ENCODE measurements at places on chromosomes 5 and 9.

GRCh38 chr5:58816181-58816731 lies 233.4 kb downstream of the RAB3C start:
- no peak for DNase-seq

- DNase-seq = no peak
Observed at GRCh38 chr9:129042016-129042415, 5.6 kb downstream of the MIGA2 start.

- no peak for DNase-seq
Observed at GRCh38 chr5:10248378-10249260, 1.1 kb downstream of the ATPSCKMT start.

GRCh38 chr9:135346438-135347050 lies 133.0 kb upstream of the PPP1R26 start:
- DNase-seq = no peak

DNA sequence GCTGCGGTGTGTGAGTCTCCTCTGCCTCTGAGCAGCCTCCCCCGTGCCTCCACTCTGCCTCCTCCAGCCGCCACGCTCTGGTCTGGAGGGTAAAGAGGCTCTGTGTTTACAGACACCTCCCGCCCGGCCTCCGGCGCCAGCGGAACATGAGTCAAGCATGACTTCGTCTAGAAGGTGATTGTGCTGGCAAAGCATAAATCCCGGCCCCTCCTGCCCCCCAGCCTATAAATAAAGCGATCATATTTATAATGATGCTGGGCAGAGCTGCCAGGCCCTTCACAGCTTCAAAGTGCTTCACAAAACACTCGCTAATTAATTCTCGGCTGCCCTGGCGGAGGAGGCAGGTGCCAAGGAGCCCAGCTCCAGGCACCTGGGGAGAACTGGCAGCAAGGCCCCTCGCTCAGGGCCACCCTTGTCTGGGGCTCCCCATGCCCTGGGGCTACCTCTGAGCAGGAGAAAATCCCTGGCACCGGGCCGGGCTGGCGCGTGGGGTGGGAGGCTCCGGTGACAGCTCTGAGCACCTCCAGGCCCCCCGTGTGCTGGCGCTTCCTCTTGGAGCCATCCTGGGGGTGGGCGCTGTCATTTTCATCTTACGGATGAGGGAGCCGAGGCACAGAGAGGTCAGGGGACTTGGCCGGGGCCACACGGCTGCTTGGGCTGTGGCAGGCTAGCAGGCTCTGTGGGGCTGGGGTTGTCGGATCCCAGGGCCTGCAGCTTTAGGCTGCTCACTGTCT lies 87.8 kb downstream of the RXRA start:
- peak; percentile 95 for DNase-seq

DNA sequence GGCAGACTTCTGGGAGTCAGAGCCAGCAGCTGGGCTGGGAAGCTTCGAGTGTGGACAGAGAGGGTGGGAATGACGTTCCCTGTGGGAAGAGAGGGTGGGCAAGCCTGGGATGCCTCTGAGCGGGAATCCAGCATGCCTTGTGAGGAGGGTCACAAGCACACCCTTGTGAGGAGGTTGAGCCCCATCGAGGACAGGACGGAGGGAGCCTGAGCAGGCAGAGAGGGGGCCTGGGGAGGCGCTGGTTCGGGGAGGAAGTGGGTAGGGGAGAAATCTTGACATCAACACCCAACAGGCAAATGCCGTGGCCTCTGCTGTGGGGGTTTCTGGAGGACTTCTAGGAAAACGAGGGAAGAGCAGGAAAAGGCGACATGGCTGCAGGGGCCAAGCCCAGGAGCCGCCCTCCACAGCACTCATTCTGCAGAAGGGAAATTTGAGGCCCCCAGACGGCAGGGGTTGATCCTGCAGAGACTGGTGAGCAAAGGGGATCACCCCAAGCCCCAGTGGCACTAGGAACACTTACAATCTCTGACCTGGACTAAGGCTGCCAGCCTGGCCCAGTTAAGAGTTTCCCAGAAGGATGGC lies 1.1 kb upstream of the IL13 start:
- DNase-seq = no peak

DNA sequence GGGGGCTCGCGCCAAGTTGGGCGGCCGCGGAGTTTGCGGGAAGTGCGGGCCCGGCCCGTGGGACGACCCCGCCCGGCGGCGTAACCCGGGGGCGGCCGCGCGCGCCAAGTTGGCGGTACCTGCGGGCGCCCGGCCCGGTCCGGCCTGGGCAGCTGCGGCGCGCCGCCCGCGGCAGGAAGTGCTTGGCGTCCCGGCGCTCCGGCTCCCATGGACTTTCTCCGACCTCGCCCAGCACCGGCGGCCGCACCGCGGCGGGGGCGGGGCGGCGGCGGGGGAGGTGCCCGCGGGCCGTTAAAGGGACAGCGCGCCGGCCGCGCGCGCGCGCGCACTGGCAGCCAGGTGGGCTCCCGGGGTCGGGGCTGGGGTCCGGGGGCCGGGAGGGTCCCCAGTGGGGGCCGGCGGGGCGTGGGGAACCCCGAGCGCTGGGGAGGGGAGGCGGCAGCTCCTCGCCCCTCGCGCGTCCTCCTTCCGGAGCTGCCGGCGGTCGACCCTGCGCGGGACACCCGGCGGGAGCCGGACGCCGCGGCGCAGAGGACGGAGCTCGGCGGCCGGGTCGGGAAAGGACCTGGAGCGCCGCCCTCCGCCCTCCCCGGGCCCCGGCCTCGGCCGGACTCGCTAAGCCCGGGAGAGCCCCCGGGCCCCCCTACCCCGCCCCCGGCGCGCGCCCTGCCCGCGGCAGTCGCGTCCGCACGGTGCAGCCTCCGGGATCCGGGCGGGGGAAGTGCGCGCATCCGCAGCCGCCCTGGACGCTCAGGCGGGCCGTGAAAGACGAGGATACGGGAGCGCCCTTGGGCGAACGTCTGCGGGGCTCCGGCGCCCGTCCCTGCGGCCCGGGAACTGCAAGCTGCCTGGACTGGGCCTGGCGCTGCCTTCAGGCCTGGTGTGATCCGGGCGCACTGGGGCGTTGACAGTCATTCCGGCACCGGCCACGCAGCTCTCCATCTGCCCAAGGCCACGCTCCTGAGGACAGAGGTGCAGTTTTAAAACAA lies at the start of gene NACC2:
Gene NACC2 (minus strand): TSS at position 220 of the 989 bp plus-strand sequence. CDS start 44,768 bp downstream, outside the sequence.
- DNase-seq = no peak

DNA sequence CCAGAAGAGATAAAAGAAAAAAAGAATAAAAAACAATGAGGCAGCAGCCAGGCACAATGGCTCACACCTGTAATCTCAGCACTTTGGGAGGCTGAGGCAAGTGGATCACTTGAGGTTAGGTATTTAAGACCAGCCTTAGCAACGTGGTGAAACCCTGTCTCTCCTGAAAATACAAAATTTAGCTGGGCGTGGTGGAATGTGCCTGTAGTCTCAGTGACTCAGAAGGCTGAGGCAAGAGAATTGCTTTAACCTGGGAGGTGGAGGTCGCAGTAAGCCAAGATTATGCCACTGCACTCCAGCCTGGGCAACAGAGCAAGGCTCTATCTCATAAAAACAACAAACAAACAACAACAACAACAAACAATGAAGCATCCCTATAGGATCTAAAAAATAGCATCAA lies 121.5 kb downstream of the HMHB1 start:
- no peak for DNase-seq

- no peak for DNase-seq
Observed at GRCh38 chr5:177450667-177451424, 4.2 kb downstream of the PRR7 start.

DNA sequence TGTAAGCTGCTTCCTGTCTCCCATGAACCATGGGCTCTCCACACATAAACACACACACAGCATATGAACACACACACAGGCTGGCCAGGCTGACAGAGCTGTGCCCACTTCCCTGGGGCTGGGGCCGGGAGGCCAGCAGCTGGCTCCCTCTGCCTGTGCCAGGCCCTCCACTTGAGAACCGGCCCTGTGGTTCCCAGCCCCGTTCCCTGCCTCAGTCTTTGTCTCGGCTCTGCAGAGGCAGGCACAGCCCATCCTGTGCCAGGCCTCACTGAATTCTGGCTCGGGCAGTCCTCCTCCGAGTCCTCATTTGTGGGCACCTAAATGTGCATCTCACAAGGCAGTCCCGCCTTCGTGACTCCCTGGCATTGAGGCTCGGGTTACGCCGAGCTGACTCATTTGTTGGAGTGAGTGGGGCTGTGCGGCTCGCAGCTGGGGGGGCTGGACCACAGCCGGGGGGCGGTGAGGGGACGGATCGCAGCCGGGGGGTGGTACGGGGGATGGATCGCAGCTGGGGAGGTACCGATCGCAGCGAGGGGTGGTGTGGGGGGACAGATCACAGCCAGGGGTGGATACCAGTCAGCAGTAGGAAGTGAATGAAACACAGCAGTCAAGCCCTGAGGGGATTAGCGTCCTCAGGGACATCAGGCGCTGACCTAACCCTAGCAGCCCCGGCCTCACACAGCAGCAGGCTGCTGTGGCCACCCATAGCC lies 72.3 kb downstream of the PSMB7 start:
- DNase-seq = no peak

DNA sequence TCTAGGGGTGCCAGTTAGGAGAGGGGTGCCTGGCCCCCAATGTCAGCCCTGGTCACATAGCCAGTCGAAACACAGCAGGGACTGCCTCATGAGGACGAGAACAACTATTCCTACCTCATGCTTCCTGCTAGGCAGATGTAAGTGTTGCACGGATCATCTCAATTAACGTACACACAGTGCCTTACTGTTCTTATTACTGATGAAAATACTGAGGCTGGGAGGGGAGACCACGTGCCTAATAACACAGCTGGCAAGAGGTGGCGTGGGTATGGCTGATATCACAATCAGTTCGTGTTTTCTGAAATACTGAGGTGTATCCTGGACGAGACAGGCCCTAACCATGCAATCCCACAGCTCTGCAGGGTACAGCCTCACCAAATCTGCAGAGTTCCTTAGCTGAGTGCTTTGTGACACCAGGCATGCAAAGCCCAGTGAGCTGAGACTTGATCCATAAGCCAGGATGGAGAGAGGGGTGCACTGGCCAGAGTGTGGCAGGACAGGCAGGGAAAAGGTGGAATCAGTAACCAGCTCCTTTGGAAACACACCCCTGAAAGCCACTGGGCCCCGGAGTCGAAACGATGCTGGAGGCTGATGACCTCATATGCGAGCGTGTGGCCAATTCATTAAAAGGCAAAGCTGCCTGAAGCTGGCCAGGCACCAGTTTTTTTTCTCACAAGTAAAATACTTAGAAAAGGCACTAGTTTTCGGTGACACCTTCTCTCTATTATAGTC lies 63.9 kb downstream of the PRRT1B start:
- no peak for DNase-seq

- DNase-seq = no peak
Observed at GRCh38 chr9:135978642-135979546, 17.7 kb upstream of the UBAC1 start.

DNA sequence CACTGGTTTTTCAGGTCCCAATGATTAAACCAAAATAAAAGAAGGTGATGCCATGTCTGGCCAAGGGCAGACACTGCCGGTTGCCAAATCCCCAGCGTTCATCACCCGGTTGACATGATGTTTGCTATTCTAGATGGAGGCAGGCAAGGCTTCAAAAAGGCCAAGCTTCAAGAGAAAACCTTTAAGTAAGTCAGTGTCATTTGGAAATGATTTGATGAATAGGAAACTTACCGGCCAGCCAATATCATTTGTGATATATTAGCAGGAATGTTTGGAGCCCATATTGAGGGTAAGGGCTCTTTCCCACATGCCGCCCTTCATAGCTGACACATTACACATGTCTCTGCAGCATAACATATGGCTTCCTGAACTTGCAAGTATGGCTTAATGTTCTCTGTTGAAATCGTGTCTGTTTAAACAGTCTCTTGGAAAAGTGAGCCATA lies 89.5 kb upstream of the TTC23L start:
- no peak for DNase-seq

- peak; percentile 31 for DNase-seq
Observed at GRCh38 chr5:124906339-124907097, 160.1 kb upstream of the ZNF608 start.

DNA sequence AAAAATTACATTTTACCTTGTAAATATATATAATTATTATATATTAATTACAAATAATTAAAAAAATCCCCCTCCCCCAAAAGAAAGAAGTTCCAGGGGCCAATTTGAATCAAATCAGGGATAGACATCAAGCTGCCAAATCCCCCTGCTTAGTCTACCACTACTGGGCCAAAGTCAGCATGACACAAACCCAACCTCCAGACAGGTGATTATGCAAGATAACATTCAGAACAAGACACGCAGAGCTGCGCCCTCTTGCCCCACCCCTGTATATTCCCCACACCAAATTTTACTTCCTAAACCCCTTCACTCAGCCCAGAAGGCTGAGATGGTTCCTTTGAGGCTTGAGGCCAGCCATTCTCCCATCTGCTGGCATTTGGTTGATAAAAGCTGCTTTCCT lies 2059.1 kb upstream of the CDH6 start:
- no peak for DNase-seq

DNA sequence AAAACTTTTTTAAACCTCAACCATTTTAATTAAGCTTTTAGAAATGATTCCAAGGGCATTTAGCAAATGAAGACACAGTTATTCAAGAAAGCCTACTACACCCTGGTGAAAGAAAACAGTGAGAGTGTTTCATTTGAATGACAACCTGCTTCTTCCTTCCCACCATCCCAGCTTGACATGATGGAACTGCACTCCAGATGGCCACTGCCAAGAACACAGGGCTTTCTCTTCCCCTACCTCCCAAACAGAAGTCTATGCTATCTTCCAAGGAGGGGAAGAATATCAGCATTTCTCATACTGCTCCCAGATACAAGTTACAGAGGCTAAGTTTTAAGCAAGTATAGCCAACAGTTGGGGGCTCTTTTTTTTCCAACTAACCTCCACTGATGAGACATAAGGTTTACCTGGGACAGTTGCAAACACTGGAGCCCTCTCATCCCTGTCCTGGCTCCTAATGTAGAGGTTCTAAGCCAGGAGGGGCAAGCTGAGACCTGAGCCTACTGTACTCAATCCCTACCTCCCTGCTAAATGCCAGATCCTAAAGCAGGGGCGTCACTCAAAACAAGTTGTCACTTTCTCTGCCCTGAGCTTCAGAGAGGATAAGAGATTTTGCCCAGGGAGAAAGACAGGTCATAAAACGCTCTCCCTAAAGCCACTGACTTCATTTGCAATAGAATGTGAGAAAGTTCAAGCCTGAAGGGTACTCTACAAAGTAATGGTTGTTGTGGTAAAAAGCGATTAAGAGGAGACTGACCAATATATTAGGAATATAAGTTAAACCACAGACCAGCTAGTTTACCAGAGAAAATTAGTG lies 88.5 kb upstream of the SLC27A6 start:
- no peak for DNase-seq

DNA sequence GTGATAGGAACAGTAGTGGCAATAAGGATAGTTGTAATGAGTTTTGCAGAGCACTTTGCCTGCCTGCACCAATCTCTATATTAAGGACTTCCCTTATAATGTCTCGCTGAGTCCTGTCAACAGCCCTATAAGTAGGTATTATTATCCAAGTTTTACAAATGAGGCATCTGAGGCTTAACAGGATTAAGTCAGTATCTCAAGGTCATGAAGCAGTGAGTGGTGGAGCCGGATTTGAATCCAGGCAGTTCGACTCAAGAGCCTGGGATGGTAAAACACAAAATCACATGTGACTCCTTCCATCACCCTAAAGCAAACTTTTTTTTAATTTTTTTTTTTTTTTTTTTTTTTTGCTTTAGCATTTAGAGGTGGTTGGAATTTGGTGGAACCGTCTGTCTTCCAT lies 59.0 kb upstream of the RARS1 start:
- DNase-seq = no peak

- peak; percentile 44 for DNase-seq
Observed at GRCh38 chr5:157328277-157328912, 62.5 kb downstream of the CYFIP2 start.
